ENCODE measurements at places on chromosomes 6 and 20. TPM values are rescaled to one million over a fixed set of nuclear protein-coding genes. Genes with fewer than 3 reads are reported as not detected.

- no peak overlapping the region for H3K27ac ChIP-seq
- H3K4me1 ChIP-seq: no peaks in the 10 kb centered on the region
- no peak overlapping the region for H3K4me3 ChIP-seq
- H3K36me3 ChIP-seq: peaks cover 7% of the 10 kb centered on the region
- no peak for DNase-seq
Observed at GRCh38 chr20:45426320-45427016, 10.5 kb downstream of the PIGT start.

Gene SALL4
- 0.32 TPM for polyA plus RNA-seq

Gene SLC24A3
- polyA plus RNA-seq: 0.14 TPM

Gene RRBP1
- polyA plus RNA-seq: 169 TPM

Gene LZTS3
- polyA plus RNA-seq: 2.6 TPM

- H3K36me3 ChIP-seq: no peaks in the 10 kb centered on the region
- no peak for DNase-seq
- H3K27me3 ChIP-seq: no peaks in the 10 kb centered on the region
- no peak overlapping the region for H3K27ac ChIP-seq
Observed at GRCh38 chr20:49682278-49682677, 31.4 kb downstream of the B4GALT5 start.

GRCh38 chr20:10060226-10060625, 25.4 kb downstream of the ANKEF1 start:
- peak; percentile 39 for DNase-seq
- H3K27ac ChIP-seq: no peak overlapping the region

Measured in fibroblast of lung (primary cell).